Omental fat pad (tissue), 4 donors: ENCODE measurements at places on chromosomes 7 and 10. TPM values are rescaled to one million over a fixed set of nuclear protein-coding genes. Genes with fewer than 3 reads are reported as not detected.

MSMB gene
- total RNA-seq = not detected

DNA sequence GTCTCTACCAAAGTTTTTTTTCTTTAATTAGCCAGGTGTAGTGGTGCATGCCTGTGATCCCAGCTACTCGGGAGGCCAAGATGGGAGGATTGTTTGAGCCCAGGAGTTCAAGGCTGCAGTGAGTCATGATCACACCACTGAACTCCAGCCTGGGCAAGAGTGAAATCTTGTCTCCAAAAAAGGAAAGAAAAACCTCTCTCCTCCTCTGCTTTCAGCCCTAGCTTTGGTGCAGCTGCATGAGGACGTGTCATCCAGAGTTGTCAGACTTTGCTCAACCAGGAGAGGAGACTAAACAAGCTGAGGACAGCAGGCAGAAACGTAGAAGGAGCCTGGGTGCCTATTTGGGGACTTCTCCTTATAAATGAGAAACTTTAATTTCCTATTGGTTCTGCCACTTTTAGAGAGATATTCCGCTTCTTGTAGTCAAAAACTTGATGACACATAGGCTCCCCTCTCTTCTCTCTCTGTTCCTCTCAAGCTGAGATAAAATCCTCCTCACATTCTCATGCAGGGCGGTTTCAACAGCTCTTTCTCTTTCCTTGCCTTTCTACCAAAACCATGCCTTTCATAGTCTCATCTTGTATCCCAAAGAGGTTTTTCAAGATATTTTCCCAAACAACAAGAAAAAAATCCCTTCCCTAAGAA lies 205.4 kb downstream of the ARHGAP12 start:
- DNase-seq = no peak

DNA sequence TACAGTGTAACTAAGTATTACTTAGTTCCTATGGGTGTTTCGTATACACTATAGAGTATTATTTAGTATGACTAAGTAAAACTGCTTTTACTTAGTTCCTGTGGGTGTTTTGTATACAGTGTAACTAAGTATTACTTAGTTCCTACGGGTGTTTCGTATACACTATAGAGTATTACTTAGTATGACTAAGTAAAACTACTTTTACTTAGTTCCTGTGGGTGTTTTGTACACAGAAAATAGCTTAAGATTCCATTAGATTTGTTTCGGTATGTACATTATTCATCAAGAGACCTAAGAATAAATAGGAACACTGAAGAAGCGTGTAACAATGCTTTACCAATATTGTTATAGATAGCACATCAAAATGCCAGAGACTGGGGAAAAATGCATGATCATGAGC lies 25.0 kb downstream of the IGF2BP3 start:
- no peak for DNase-seq

DNA sequence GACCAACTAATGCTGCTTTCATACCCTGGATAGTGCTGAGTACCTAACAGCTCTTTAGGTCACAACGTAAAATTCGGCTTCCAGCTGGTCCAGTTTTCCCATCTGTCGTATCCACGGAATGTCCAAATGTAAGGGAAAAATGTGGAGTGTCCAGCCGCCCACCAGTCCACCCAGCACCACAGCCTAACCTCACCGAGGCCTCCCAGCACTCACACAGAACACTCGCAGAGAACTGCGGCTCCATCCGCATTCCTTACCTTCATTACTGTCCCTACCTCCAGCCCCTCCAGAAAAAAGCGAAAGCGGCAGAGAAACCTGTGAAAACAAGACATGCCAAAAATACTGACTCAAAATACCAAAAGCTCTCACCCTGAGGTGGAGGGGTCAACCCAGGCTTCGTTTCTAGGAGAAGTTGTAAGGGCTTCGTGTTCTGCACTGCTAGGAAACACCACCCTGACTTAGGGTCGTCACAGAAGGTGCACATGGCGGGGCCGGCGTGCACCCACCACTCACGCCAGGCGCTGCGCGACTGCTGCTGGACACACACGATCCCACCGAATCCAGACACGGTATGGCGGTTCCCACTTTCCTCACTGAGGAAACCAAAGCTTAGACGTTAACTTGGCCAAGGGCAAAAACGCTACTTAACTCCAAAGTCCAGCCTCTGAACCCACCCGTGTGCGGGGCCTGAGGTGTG lies 73.9 kb downstream of the AMZ1 start:
- DNase-seq = no peak

DNA sequence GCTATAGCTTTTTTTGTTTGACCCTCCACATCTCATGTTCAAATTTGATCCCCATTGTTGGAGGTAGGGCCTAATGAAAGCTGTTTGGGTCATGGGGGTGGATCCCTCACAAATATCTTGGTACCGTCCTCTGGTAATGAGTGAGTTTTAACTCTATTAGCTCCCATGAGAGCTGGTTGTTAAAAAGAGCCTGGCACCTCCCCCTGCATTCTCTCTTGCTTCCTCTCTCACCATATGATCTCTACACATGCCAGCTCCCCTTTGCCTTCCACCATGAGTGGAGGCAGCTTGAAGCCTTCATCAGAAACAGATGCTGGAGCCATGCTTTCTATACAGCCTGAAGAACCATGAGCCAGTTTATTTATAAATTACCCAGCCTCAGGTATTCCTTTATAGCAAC lies 43.0 kb upstream of the IMMP2L start:
- DNase-seq = no peak

GRCh38 chr10:121485436-121486139 lies 112.7 kb downstream of the FGFR2 start:
- DNase-seq = no peak
